Activated CD8-positive, alpha-beta T cell treated with anti-CD3 and anti-CD28 coated beads for 36 hours (primary cell): ENCODE measurements at places on chromosomes 16 and 17. TPM values are rescaled to one million over a fixed set of nuclear protein-coding genes. Genes with fewer than 3 reads are reported as not detected.

Gene ZFP3
- total RNA-seq, result 1.9 TPM

Gene LHX1
- not detected for total RNA-seq

Gene C16orf95
- 13.6 TPM for total RNA-seq

Gene CDH11
- not detected for total RNA-seq

Gene OR1A1
- not detected for total RNA-seq

Gene GPR139
- not detected for total RNA-seq
